ENCODE measurements at places on chromosomes 7 and 10. TPM values are rescaled to one million over a fixed set of nuclear protein-coding genes. Genes with fewer than 3 reads are reported as not detected.

Gene GRID2IP
- 3.0 TPM for total RNA-seq

Gene ACTR3C
- 1.5 TPM for total RNA-seq

Gene AS3MT
- total RNA-seq: 8.8 TPM

Gene COL28A1
- total RNA-seq: 0.81 TPM

Gene CARD11
- total RNA-seq: 35.5 TPM

Gene EPDR1
- 6.3 TPM for total RNA-seq

Gene ACSM6
- 0.14 TPM for total RNA-seq

Gene DPYSL4
- 16.8 TPM for total RNA-seq

Gene AKR1C4
- not detected for total RNA-seq

Gene SPOCK2
- 4.7 TPM for total RNA-seq

Gene GNAT3
- total RNA-seq: not detected

Gene DYNC1I1
- 3.3 TPM for total RNA-seq

Gene CXCL12
- total RNA-seq: 64.3 TPM

Gene RNLS
- total RNA-seq: 8.7 TPM

Gene CDK14
- 35.0 TPM for total RNA-seq

Gene PRPS1L1
- total RNA-seq: not detected

Data from WTC11 (cell line).